Activated CD4-positive, CD25-positive, alpha-beta regulatory T cell treated with anti-CD3 and anti-CD28 coated beads, Interleukin-2, amount 50 U/mL, for 72 hours (primary cell): ENCODE measurements at places on chromosomes 6 and 20.

GRCh38 chr6:42166444-42167141 is 6.6 kb upstream of the GUCA1A start:
- DNase-seq, result peak; percentile 78

DNA sequence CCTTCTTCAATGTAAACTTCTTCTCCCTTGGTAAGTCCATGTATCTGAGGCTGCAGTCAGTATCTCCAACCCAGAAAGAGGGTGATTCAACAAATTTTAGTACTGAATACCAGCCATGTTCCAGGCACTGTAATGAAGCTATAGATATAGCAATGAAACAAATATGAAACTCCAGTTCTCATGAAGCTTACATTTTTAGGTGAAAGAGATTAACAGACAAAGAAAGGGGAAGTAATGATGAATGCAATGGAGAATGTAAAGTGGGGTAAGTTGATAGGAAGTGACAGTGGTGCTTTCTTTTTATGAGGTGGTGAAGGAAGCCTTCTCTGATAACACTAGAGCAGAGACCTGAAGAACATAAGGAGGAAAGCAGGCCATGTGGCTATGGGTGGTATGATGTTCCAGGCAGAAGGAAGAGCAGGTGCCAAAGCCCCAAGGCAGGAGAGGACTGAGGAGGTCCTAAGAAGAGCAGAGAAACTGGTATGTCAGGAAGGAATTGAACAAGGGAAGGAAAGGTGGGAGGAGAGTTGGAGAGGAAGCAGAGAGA is 143.6 kb downstream of the TFAP2B start:
- DNase-seq, result no peak

GRCh38 chr6:14540810-14541540 is 423.4 kb downstream of the CD83 start:
- no peak for DNase-seq

GRCh38 chr20:62834967-62835730 is 18.3 kb downstream of the COL9A3 start:
- no peak for DNase-seq

- DNase-seq, result no peak
Measured at GRCh38 chr6:170248861-170249600, 41.8 kb downstream of the DLL1 start.

DNA sequence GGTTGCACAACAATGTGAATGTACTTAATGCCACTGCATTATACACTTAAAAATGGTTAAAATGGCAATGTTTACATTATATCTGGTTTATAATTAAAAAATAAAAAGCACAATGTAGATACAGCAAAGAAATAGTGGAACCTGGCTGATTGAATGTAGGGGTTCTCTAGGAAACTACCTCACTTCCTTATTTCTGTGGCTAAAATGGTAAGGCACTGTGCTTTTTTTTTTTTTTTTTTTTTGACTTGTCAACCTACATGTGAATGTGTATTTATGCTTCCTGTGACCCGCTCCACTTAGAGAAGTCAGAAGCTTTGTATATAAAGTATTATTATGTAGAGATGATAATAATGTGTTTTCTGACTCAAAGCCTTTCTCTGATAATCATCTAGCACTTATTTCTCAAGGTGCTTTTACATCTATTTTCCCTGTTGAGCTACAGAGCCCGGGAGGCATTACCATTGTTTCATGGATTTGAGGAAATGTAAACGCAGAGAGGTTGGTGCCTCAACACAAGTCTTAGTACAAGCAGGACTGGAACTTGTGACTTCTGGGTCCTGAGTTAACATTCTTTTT is 55.0 kb downstream of the SOX4 start:
- DNase-seq, result no peak

- DNase-seq, result no peak
Measured at GRCh38 chr20:19380211-19380610, 167.8 kb downstream of the SLC24A3 start.

DNA sequence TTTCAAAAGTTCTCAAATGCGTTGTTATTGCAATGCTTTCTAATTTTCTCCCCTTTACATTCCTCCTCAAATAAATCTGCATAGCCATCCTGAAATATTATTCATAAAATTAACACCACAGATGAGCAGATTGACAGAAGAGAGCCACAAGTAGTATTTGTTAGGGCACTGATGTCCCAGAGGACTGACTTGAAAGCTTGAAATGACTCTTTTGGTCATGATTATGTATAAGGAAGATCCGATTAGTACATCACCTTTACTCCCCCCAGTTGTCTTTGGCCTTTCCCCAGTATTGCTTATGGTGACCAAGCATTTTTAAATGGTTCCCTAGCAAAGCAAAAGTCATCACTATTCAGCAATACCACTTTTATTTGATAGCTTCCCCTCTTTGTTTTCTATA is 187.6 kb downstream of the ADAT2 start:
- DNase-seq, result no peak

DNA sequence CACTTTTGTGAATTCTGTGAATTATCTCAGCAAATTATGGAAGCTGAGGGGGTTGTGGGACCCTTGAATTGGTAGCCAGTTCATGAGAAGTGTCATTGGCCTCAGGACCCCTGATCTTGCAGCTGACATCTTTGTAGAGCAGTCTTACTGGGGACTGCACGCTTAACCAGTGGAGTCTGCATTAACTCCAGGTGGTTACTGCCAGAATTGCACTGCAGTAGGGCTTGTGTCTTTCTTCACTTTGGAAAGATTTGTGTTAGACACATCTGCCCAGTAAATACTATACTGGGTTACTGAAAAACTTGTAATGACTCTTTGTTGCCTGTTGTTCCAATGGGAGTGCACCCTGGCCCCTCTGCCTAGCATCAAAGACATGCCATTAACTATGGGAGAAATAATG is 21.2 kb upstream of the CDKN1A start:
- DNase-seq, result no peak

GRCh38 chr6:1255636-1256365 is 56.1 kb upstream of the FOXQ1 start:
- DNase-seq, result no peak

GRCh38 chr20:11394145-11394833 is 523.4 kb upstream of the BTBD3 start:
- no peak for DNase-seq

DNA sequence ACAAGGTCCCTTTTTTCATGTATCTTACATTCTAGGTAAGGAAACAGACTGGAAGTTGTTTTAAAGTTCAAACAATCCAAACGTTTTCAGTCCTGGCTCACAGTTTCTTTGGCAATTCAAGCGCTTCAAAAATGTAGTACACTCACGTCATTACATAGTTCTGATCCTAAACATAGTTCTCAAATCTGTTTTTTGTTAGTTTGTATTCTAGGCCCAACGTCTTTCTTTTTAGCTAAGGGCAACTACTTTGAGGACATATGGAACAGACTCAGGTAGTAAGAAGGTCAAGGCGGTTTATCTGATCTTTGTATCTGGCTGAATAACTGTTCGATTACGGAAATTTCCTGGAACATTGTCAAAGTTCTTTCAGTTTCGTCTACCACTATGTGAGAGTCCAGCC is 36.9 kb upstream of the PLCB4 start:
- DNase-seq, result no peak

DNA sequence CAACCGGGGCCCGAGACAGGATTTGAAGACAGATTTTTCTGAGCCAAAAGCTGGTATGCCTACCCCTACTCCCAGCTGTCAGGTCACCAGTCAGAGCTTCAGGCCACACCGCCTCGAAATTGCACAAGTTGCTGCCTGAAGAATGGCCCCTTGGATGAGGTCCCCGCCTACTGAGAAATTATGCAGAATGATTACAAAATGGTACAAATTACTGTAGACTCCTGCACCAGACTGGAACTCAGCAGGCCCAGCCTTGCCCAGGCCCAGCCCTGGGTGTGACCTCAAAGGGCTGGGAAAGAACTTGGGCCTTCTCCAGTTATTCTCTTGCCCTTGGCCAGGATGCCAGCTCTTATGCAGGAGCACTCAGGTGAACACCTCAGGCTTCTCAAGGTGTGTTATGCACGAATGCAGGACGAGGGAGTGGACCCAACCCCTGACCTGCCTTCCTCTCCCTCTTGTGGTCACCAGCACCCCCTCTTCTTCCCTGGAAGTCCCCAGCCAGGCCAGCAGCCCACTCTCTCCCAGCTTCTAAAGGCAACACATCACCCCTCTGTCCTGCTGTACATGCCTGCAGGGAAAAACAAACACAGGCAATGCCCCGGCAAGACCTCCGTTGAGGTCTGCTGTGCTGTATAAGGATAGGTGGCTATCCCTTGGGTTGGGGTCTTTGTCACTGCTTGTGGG is 88.7 kb upstream of the NAA20 start:
- DNase-seq, result no peak

- DNase-seq, result no peak
Measured at GRCh38 chr20:61768571-61769285, 297.0 kb downstream of the TAF4 start.

- DNase-seq, result no peak
Measured at GRCh38 chr6:3712827-3713665, 38.5 kb downstream of the PXDC1 start.

GRCh38 chr20:59308493-59309201 is 8.2 kb downstream of the EDN3 start:
- no peak for DNase-seq

- DNase-seq, result no peak
Measured at GRCh38 chr6:88380618-88381288, 214.6 kb upstream of the CNR1 start.

DNA sequence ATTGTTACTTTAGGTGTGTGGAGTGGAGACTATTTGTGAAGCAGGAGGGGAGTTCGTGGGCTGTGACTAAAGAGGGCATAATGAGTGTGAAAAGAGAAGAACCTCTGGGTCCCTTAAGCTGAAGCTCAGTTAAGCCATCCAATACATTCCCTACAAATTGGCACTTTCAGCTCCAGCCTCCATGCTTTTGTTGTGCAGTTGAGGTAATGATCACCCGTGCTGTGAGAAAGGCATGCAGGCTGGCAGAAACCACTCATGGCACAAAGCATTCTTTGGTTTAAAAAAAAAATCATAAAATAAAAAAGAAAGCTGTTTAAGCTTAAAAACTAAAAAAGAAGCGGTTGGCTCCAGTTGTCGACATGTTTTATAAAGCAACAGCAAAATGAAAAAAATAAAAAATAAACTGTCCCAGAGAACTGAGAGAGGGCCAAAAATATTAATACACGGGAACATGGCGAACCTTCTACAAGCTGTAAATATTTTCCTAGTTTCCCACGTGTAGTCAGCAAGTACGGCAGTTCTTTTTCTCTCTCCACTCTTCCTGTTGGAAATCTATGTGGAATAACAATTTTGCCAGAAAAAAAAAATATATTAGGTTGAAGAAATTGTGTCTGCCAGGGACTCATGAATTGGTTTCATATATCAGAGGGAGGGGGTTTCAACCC is 82.2 kb downstream of the ANKRD60 start:
- no peak for DNase-seq

DNA sequence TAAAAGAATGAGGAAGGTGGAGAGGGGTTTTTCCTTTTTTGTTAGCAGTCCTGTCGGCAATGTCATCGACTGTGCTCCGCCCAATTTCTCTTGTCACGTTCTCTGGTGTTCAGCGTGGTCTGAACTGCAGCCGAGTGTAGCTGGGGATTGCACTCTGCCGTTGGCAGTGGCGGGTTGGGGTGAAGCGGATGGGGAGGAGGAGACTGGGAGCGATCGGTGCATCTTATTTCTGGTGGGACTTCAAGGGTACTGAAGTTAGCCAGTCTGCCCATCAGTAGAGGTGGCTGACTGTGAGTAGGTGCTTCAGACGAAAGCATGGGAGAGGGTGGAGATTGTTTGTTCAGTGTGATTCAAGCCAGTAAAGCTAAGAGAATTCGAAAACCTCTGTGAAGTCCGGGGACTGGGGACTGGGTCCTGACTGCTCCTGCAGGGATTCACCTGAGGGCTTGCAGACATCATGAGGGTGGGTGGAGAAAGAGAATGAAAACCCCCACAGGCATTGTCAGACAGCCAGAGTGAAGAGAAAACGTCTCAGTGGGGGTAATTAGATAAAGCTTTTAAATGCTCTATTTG is 5.1 kb downstream of the RREB1 start:
- DNase-seq, result no peak

DNA sequence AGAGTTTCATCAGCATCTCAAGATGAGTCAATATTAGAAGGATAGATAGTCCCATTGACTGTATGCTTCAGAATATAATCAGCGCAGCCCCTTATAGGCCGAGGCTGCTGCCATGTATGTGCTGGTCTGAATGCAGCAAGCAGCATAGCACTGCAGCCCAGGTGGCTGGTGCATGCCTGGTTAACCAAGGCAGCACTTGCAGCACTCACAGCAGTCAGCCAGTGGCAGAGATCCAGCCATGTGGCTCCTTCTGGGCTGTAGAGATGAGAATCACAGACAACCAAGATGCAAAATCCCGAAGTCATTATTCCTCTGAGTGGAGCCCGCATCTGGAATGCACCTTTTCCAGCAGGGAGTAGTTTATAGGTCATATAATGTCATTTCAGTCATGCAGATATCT is 251.9 kb downstream of the UST start:
- no peak for DNase-seq

DNA sequence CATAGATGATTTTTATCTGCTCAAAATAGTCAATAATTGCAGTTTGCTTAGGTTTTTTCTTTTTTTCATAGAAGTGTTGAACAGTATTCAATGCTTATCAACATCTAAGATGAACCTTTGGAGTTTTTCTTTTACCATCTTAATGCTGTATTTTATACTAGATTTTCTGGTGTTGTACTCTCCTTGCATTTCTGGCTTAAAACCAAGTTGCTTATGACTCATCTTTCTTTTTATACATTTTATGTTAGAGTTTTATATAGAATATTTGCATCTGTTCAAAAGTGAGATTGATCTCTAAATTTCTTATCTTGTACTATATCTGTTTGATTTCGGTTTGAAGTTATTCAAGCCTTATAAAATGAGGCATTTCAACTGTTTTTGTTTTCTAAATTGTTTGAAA is 232.5 kb downstream of the RFPL4B start:
- no peak for DNase-seq

- DNase-seq, result no peak
Measured at GRCh38 chr6:11266926-11267325, 34.5 kb upstream of the NEDD9 start.
